ENCODE measurements at places on chromosomes 7 and 10.
A peak's percentile ranks its signal among the peaks of the same experiment; 100 is the strongest.

DNA sequence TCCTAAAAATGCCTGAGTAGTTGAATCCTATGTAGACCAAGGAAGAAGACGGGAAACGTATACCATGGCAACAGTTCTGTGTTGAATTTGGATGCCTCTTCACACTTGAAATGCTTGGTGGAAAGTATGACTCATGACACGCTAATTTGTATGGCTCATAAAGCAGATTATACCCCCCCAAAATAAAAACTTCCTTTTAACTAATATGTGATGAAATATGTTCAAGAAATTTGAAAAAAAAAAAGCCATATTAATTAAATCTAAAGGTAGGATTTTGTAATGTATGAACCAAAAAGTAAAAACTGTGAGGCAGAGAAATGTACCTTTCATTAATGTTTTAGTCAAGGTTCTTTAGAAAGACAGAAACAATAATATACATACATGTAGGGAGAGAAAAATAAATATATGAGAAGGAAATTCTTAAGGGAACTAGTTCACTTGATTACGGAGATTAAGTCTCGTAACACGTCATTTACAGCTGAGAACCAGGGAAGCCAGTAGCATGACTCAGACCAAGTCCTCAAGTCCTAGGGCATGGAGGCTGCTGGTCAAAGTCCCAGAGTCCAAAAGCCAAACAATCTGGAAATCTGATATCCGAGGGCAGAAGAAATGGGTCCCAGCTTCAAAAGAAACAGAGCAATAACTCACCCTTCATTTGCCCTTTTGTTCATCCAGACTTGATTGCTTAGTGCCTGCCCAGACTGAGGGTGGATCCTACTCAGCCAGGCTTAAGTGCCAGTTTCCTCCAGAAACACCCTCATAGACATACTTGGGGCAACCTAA, 485.1 kb downstream of the SEMA3D start:
- DNase-seq, result no peak

DNA sequence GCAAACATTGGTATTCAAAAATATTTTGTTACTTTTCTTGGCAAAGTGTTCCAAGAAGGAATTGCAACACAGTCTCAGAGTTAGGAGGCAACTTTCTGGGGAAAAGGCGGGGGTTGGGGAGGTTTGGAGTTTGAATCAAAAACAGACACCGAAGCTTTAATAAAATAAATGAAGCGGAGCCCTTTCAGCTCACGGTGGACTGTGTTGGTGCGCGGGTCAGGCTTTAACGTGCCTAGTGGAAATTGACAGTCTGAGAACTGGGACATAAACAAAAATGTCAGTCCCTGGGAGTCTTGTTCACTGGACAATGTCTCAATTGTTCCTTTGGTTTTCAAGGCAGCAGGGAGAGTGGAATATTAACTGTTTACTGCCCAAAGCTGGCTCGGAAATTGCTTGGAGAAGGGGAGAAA, 109.3 kb downstream of the TCF7L2 start:
- no peak for DNase-seq

- DNase-seq, result no peak
These were observed 674.5 kb upstream of the GALNT17 start for GRCh38 chr7:70457482-70457881.

GRCh38 chr7:135976312-135977006, 700 bp downstream of the MTPN start:
- DNase-seq, result no peak

GRCh38 chr10:69951658-69952057, 101.0 kb upstream of the MACROH2A2 start:
- no peak for DNase-seq

DNA sequence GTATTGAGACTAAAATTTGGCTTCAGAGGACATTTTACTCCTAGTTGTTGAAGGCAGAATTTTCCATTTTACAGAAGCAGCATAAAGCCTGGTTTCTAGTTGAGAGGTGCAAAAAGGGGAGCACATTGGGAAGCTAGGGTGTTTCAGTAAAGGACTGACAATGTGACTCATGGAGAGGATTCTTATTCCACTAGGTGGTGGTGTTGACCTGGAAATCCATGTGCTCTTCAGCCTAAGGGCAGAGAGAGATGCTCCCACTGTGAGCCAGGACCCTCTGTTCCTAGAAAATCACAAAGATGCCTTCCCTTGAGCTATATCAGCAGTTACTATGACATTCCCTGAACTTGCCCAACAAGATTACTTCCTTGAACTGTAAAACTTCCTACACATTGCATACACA, 687.8 kb downstream of the IPMK start:
- peak; percentile 9 for DNase-seq

Measured in NCI-H1105 (cell line).